ENCODE measurements at places on chromosomes 12 and 14. TPM values are rescaled to one million over a fixed set of nuclear protein-coding genes. Genes with fewer than 3 reads are reported as not detected.

DENR gene
- 26.5 TPM for total RNA-seq

CKB gene
- 258 TPM for total RNA-seq

RERG gene
- 9.6 TPM for total RNA-seq

BCL2L14 gene
- total RNA-seq = not detected

CLEC6A gene
- not detected for total RNA-seq

UNC119B gene
- 23.1 TPM for total RNA-seq

KITLG gene
- 29.8 TPM for total RNA-seq

C3AR1 gene
- total RNA-seq = 42.9 TPM

TSPAN11 gene
- 0.12 TPM for total RNA-seq

IL26 gene
- not detected for total RNA-seq

FBXO21 gene
- 45.0 TPM for total RNA-seq

IFT81 gene
- 14.8 TPM for total RNA-seq

CCDC38 gene
- total RNA-seq = not detected

MIP gene
- not detected for total RNA-seq

ACOT6 gene
- 0.63 TPM for total RNA-seq

CCDC175 gene
- not detected for total RNA-seq

CISTR gene
- total RNA-seq = not detected

FAM90A1 gene
- not detected for total RNA-seq

KRT1 gene
- total RNA-seq = not detected

STON2 gene
- total RNA-seq = 31.4 TPM

RND1 gene
- total RNA-seq = 5.8 TPM

PLEK2 gene
- total RNA-seq = 3.4 TPM

SPTB gene
- total RNA-seq = 1.1 TPM

UBE3B gene
- 82.4 TPM for total RNA-seq

WNT1 gene
- 0.60 TPM for total RNA-seq

RALGAPA1 gene
- 58.8 TPM for total RNA-seq

LRRC10 gene
- not detected for total RNA-seq

KRT71 gene
- total RNA-seq = not detected

PTPN21 gene
- total RNA-seq = 19.7 TPM

EXOC3L4 gene
- 1.3 TPM for total RNA-seq

CD69 gene
- 11.5 TPM for total RNA-seq

DUSP6 gene
- 201 TPM for total RNA-seq

SEL1L gene
- 60.7 TPM for total RNA-seq

BEST3 gene
- not detected for total RNA-seq

Data from omental fat pad (tissue), 4 donors.